ENCODE measurements at places on chromosomes 6 and 20. TPM values are rescaled to one million over a fixed set of nuclear protein-coding genes. Genes with fewer than 3 reads are reported as not detected.

DNA sequence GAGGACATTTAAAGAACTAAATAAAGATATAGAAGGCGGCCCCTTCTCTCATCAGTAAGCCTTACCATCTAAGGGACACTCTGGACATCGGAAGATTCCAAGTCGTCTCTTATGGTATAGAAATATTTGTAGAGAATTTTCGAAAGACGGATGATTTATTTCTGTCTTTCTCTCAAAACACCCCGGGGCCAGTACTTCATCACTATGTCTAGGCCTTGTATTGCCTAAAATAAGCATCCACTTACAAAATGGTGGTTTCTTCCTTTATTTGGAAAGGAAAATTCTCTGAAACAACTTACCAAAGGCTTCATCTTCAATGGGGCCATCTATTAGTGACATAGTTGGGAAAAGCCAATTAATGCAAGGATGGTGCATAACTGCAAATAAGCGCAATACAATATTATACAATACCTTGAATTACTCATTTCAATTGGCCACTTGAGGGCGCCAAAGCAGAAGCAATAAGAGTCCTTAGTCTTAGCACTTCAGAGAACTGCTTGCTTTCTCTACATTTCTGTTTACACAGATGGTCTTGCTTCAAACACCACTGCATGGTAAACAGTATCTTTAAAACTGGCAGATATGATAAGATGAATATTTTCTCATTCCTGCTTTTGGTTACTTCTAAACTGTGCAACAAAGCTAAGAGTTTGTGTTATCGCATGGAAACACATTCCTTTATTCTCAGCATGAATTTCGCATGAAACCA lies 113.2 kb downstream of the VIP start:
- no peak for DNase-seq

DNA sequence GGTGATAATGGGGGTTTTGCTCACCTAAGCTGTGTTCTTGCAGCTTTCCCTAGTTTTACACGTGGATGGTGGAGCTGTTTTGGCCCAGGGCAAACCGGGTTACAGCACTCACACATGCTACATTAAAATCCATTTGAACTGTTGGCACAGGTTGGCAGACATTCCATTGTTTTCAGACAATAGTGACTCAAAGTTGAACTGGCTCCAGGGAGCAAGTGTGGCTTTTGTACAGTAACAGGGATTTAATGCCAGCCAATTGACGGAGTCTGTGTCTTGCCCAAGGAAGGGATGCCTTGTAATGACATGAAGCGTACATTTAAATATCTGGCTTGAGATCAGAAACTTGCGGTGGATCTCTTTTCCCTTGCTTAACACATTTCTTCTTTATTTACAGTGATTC lies 183.1 kb downstream of the DTNBP1 start:
- DNase-seq = no peak

GRCh38 chr6:160305926-160306713 lies 42.1 kb upstream of the SLC22A3 start:
- DNase-seq = no peak

DNA sequence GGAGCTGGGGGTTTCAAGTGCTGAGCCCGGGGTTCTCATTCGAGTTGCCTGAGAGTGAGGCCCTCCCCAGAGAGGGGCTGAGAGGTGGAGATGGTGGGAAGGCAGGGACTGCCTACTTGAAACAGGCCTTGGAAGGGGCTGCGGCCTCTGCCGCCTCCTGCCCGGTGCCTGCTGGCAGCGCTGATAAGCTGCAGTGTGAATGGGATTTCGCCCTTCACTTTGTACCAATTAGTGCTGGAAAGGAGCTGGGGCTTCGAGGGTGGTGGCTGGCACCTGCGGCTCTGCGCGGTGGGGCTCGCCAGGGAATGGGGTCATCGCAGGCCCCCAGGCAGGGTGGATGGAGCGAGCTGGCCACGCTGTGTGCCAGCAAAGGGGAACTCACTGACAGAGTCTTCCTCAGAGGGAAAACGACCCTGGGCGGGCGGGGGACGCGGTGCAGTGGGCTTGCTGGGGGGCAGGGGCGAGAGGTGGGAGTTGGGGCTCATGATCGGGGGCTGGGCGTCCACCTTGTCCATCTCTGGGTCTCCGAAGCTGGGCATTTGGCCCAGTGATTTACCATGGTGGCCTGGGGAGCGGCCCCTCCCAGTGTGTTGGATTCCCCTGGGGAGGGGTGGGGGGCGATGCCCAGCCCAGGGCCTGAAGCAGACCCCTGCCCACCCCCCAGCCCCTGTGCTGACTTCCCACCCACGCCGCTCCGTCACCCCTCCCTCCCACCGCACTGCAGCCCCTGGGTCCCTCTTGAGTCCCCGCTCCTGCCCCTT lies 22.9 kb downstream of the COL20A1 start:
- DNase-seq = peak; percentile 36

DNA sequence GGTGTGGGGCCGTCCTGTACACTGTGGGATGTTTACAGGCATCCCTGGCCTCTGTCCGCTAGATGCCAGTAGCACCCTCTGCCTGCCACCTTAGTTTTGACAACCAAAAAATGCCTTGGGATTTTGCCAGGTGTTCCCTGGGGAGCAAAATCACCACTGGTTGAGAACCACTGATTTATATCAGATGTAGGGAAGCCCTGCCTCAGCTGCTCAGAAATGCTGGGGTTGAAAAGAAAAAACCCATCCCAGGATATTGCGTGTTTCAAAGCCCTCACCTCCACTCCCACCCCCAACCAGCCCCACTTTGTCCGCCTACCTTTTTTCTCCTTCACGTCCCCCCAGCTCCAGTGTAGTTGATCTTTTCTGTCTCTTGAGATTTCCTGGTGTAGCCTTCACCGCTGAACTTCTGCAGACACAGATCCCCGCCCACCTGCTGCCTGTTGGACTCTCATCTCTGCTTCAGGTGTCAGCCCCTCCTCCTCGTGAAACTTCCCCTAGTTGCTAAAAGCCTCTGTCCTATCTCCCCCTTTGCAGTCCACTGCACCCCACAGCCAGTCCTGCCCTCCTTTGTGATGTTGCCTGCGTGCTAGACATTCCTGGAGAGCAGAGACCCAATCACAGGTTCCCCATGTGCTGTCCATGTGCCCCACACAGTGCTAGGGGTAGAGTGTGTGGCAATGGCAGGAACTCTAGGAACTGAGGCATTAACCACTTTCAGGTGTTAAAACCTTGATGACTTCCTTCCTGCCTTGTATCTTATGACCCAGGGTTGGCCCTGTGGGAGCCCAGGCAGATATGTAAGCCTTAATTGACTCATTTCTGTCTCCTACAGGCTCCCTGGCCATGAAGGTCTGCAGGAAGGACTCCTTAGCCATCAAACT lies 98.9 kb downstream of the TBC1D7 start:
- DNase-seq = no peak

- no peak for DNase-seq
These were observed 423.1 kb downstream of the MAFB start for GRCh38 chr20:40265825-40266533.

- DNase-seq = no peak
These were observed 49.4 kb upstream of the SLC22A23 start for GRCh38 chr6:3506200-3506599.

DNA sequence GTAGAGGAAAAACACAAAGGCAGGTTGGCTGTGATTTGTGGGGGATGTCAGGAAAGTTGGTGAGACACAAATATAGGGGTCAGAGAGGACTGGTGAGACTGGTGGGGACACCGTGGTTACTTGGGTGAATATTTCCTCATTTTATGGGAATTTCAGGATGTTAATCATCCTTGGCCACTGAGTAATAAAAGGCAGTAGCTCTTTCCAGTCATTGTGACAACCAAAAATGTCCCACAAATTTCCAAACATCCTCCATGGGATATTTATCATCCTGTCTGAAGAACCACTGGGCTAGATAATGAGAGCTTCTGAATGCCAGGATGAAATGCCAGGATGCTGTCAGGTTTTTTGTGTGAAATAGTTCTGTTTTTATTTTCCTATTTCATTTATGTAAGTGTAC lies 374.1 kb downstream of the CD109 start:
- no peak for DNase-seq

- peak; percentile 84 for DNase-seq
These were observed 5.2 kb downstream of the FNDC1 start for GRCh38 chr6:159174263-159174969.

The MTHFD1L gene
- total RNA-seq = 22.1 TPM

The R3HDML gene
- total RNA-seq = not detected

The POLR1C gene
- 26.1 TPM for total RNA-seq
